ENCODE measurements at places on chromosomes 13 and 19.

DNA sequence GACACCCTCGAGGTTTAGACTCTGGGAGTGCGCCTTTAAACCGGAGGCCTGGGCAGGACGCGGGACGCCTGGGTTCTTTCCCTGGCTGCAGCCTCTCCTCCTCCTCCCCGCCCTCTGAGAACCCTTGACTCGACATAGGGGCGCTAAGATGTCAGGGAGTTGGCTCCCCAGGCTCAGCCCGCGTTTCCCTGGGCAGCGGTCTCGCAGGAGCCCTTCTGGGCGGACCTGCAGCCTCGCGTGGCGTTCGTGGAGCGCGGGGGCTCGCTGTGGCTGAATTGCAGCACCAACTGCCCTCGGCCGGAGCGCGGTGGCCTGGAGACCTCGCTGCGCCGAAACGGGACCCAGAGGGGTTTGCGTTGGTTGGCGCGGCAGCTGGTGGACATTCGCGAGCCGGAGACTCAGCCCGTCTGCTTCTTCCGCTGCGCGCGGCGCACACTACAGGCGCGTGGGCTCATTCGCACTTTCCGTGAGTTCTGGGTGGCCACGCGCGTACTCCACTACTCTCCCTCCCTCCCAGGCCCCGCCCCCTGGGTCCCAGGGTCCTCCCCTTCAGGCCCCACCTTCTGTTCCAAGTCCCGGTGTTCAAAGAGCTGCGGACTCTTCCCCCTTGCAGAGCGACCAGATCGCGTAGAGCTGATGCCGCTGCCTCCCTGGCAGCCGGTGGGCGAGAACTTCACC lies 1.3 kb downstream of the ICAM5 start:
- DNase-seq = peak; percentile 33

DNA sequence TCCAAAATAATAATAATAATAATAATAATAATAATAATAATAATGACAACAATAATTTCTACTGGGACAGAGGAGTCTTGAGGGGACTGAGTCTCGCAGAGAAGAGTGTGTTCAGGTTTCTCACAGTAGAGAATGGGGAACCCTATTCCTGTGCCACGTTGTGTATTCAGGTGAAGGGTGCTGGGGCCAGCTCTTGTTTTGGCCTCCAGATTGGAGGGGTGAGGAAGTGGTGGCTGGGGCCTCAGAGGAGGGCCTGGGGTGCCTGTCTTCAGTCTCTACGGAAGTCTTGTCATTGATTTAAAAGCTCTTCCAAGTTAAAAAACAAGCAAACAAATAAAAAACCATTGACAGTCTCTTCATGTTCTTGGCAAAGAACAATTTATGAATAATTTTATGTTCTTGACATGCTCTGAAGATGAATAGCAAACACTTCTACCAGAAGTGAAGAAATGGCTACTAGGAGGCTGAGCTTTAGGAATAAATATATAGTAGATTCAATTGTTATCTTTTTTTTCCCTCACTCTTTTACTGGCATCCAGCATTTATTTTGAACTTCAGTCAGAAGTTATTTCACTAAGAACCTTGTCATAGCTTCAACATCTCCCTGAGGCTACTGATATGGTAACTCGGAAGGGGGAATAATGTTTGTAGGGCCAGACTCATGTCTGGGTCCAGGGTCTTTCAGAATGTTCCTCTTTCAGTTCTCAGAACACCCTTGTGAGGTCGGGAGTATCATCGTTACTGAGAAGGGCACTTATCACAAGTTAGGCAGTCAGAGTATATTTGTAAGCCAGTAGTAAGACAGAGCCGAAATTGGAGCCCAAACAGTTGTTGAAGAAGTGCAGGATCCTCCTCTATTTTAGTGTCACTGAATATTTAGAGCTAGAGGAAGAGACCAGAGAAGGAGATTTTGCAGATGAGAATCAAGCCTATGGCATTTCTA lies 13.1 kb downstream of the LRCH1 start:
- DNase-seq = no peak

DNA sequence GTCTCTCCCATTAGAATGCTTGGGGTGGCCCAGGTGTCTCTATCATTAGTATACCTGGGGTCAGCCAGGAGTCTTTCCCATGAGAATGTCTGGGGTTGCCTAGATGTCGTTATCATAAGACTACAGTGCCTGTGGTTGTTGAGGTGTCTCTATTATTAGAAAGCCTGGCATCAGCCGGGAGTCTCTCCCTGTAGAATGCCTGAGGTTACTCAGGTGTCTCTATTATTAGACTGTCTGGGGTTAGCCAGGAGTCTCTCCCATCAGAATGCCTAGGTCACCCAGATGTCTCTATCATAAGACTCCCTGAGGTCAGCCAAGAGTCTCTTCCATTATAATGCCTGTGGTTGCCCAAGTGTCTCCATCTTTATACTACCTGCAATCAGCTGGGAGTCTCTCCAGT lies 1541.1 kb downstream of the UQCRFS1 start:
- DNase-seq = no peak

- no peak for DNase-seq
These were observed 2180.2 kb upstream of the PCDH20 start for GRCh38 chr13:63595811-63596210.

- DNase-seq = no peak
These were observed 9.2 kb upstream of the ZNF761 start for GRCh38 chr19:53422551-53422950.

DNA sequence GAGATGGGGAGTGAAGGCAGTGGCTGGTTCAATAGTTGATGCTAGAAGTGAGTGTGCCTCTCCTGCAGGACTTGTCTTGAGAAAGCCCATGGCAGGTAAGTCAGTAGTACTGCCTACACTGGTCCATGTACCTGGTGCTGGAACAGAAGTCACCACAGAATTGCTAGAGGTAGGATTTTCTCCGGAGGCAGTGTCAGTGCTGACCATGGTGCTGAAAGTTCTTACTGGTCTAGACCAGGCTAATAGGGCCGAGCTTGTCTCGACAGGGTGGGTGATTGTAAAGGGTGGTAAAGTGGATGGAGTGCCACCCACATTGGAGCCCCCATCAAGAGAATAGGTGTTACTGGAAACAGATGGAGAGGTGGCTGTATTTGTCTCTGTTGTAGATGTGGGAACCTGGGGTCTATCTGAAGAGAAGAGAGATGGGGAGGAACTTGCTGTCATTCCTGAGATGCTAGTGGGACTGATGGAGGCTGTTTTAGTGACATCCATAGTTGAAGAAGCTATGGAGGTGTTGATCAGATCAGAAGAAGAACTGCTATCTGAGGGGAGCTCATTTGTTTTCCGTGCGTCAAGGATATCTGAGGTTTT lies 36.6 kb downstream of the MUC16 start:
- no peak for DNase-seq

DNA sequence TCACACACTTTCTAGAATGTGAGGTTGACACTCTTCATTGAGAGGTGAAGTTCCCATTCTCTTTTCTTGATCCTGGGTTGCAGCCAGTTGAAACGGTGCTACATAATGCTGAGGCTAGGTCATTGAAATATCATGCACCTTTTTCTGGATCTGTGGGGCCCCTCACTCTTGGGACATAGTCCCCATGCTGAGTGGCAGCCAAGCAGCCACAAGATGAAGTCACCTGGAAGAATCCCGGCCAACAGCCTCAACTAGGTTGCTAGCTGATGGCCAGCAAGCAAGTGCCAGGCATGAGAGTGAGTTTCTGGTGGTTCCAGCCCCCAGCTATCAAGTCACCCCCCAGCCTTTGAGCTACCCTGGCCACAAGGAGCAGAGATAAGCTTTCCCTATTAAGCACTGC lies 148.5 kb upstream of the TSHZ3 start:
- no peak for DNase-seq

DNA sequence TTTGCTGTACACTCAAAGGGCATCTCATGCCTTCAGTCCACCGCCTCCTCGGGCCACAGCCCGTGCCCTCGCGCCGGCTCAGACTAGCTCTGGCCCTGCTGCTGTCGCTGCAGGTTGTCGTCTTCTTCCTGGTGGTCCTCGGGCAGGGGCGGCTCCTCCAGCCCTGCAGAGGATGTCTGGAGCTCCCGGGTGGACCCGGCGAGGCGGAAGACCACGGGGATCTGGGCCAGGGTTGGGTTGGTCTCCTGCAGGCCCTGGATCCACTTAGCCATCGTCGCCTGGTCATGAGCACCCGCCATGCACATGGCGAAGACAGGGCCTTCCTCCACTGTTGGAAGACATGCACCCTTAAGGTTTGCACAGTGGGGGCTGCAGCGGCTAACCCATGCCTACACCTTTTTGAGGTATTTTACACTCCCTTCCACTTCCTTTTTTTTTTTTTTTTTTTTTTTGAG lies 489 bp upstream of the ZNF653 start:
- no peak for DNase-seq

GRCh38 chr19:34500656-34501120 lies 19.1 kb downstream of the WTIP start:
- no peak for DNase-seq

DNA sequence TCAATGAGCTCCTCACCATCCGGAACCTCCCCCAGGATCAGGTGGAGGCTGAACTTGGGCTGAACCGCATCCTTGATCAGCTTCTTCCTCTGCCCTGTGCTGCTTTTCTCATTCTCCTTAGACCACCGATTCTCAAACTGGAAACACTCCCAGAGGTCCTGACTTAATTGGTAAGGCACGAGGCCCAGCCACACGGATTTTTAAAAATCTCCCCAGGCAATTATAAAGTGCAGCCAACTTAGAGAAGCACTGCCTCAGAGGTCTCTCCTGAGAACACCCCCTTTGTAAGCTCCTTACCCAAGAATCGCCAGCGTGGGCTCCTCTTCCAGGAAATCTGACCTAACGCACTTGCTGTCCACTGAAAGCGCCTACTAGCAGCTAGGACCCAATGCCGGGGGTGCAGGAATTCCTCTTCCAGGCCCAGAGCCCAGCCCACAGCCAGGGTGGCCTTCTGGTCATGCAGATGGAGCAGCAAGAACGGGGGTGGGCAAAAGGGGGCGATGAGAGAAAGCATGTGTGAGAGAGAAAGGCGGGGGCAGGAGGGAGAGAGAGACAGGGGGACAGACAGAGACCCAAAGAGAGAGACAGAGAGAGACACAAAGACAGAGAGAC lies 66.9 kb upstream of the CACNA1A start:
- DNase-seq = no peak

DNA sequence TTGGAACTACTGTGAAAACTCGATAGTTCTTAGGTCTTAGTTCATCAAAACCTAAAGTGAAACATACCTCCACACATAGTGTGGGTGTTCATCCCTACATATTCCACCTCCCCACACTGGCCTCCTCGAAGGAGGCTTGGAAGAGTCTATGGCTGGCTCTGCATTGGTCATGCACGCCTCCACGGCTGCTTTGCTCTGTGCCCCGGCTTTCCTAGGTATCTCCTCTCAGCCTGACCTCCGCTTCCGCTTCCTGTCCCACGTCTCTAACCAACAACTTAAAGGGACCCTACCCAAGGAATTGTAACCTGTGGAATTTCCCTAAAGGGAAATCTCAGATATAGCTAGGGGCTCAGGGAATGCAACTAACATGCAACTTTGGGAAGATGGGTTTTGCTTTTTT lies 79.7 kb upstream of the MBNL2 start:
- DNase-seq = no peak

GRCh38 chr19:12187625-12188024 lies 24.7 kb downstream of the ZNF136 start:
- DNase-seq = no peak

DNA sequence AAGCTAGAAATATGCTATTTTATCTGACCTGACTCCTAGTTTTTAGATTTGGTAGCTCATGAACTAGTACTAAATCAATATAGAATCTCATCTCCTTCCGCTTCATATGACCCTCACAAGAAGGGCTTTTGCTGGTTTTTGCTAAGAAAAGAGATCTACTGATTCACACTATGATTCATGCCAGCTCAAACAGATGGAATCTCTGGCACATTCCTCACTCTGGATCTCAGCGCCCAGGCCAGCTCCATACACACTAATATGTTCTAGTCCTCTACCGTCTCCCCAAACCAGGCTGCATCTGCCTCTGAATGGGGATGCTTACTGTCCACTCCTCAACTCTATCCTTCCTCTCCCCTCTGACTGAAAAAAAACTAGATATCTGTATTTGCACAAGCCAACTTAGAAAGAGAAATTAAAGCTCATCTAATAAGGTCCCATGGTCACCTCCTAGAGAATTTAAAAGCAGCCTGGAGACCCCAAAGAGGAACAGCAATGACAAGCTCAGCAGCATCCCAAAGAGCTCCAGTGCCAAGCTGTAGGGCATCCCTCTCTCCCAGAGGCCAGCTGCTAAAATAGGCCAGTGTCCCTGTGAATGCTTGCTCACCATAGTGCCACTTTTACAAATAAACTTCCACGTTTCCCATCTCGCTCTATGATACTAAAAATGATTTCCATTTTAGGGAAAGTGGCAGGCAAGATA lies 74.9 kb downstream of the LHFPL6 start:
- DNase-seq = no peak

- peak; percentile 10 for DNase-seq
These were observed 770 bp downstream of the HNRNPM start for GRCh38 chr19:8445488-8446001.

DNA sequence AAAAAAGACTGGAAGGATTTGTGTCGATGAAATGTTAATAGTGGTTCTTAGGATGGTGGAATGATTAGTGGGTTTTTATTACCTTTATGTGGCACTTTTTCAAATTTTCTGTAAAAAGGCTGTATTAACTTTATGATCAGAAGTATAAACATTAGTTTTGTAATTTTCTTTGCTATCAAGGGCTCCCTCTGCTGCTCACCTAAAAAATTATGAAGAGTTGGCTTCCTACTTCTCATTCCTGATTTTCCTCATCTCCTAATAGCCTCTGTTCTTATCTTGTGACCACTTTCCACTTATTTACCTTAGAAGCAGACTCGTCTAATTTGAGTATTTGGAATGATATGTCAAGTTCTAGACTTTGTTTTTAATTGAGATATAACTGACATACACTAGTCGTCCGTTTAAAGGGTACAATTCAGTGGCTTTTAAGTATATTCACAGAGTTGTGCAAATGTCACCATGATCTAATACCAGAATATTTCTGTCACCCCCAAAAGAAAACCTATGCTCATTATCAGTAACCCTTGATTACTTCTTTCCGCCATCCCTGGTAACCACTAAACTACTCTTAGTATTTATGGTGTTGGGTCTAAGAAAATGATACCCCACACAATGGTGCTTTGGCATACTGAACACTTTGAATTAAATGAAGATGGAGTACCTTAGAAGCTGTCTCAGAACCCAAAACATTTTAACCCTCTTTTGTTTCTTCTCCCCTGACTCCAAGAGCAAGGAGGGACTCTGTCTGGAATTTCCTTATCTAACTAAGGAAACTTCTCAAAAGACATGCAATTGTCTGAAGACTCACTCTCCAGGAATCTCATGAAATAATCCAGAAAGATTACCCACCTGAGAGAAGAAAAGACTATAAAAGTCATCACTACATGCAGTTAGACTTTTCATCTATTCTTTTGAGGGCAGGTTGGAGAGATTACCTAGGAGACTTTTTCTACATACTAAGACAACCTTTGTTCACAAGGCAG lies 311.3 kb downstream of the DLEU7 start:
- DNase-seq = peak; percentile 17

- DNase-seq = no peak
These were observed 6.9 kb downstream of the FUT2 start for GRCh38 chr19:48702701-48703100.

GRCh38 chr19:4441994-4442818 lies 15.4 kb downstream of the UBXN6 start:
- no peak for DNase-seq

DNA sequence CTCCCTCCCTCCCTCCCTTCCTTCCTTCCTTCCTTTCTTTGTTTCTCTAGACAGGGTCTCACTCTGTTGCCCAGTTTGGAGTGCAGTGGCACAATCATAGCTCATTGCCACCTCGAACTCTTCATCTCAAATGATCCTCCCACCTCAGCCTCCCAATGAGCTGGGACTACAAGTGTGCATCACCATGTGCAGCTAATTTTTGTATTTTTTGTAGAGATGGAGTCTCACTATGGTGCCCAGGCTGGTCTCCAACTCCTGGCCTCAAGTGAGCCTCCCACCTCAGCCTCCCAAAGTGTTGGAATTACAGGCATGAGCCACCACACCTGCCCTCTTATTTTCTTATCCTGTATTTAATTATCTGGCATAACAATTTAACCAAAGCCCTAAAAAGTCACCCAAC lies 4.4 kb downstream of the UPK1A start:
- DNase-seq = no peak

Data from NCI-H2171 treated with DMSO at 0.1 percent for 48 hours (cell line).